ENCODE measurements at places on chromosomes 11 and 22.

- no peak for DNase-seq
Measured at GRCh38 chr11:3022982-3023381, 30.9 kb upstream of the NAP1L4 start.

GRCh38 chr11:15327786-15328231 lies 213.1 kb downstream of the INSC start:
- DNase-seq, result no peak

DNA sequence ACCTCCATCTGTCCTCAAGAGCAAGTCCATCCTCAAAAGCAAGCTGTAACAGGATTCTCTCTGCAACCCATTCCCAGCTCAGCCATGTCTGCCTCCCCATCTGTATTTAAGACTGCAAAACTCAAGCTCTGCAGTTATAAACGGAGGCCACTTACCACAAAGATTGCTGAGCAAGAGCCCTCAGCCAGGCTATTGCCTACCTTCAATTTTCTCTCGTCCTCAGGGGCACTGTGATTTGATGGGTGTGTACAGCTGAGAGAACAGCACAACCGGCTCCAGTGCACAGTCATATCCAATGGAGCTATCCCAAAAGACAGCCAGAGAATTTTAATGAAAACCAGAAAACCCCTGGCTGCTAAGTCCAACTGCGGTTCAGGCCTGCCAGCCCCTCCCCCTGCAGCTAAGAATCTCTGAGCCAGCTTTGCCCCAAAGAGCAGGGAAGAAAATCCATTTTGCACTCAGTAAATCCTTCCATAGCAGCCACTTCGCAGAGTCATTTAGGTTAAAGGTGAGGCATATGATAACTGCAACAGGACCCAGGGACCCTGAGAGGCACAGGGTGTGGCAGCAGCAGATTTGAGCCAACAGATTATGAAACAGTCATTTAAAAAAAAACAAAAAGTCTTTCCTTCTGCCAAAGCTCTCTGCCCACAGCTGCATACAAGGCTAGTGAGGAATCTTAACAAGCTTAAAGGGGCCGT lies 37.6 kb downstream of the RAB30 start:
- DNase-seq, result peak; percentile 24

- no peak for DNase-seq
Measured at GRCh38 chr22:27764722-27765236, 36.8 kb downstream of the MN1 start.

GRCh38 chr11:65915821-65916251 lies 3.0 kb downstream of the C11orf68 start:
- DNase-seq, result no peak

- DNase-seq, result no peak
Measured at GRCh38 chr11:75201771-75202170, 38.8 kb upstream of the TPBGL start.

DNA sequence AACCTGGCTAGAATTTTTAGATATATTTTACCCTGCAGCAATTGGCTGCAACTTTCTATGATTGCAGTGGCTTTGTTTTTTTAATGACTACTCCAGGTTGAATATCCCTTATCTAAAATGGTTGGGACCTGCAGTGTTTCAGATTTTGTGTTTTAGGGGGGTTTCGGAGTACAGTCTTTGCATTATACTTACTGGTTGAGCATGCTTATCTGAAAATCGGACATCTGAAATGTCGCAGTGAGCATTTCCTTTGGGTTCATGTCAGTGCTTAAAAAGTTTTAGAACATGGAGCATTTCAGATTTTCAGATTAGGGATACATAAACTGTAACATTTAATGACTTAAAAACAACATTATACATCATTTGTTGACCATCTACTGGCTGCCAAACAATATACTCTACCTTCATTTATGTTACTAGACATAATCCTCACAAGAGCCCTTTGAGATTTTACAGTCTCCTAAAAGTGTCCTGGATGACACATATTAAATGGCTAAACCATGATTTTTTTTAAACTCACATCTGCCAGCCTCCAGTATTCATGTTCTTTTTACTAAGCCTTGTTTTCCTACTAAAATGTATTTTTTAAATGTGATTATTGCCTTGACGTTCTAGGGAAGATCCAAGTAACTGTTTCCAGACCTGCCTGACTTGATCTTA lies 66.3 kb downstream of the PRMT3 start:
- DNase-seq, result no peak

DNA sequence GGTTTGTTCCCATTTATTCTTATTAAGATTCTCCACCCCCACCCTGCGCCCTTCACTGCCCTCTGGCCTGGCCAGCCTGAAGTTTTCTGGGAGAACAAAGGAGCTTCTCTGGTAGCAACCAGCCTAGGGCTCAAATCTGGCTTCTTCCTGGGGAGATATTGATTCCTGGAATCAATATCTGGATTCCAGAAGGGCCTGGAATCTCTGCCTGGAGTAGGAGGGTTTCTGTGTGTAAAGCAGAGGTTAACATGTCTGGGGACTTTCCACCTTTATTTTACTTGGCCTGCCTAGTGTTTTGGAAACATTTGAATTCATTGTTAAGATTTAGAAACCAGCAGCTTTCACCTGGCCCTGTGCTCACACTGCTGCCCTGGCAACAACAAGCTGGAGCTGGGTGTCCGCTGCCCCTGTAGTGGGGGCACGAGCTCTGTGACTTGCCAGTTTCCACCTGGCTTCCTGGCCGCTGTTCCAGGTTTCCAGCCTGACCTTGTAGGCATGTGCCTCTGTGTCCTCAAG lies 5.5 kb downstream of the C11orf91 start:
- DNase-seq, result no peak

DNA sequence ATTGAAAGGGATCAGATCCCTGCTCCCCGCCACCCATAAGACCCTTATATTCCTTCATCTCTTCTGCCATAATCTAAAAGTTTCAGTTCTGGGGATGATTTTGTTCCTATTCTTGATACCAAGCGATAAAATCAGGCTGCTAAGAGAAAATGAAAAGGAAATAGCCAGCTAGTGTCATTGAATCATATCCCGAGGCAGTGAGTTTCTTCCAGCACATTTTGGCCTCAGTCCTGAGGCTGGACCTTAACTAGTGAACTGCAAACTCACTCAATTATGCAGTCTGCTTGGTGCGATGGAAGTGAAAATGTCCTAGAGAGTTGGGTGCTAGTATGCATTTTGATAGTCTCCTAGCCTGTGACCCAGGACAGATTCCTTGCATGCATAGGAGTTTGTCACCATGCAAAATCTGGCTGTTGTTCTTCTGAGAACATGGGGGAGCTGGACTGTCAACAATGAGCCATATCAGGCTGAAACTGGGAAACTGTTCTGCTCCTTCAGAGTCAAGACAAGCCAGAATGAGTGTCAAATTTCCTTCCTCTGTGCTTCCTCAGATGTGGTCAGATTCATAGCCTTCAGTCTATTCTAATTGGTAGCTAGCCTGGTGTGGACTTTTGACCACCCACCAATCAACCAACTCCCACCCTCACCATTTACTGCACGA lies 102.9 kb downstream of the CCDC81 start:
- no peak for DNase-seq

DNA sequence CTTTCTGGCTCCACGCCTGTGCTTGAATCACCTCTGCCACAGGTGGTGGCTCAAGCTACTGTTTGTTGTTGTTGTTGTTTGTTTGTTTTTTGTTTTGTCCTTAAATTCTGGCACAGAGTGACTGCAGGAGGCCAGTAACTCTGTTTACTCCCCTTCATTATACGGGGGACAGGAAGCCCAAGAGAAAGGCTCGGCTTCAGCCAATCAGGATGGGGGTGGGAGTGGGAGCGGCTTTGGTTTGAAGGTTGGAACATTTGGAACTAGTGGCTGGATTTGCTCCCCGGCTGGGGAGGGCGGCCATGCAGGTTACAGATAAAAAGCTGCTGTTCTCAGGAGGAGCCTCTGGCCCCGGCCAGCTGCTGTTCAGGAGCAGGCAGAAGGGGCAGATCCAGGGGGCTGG lies 19.7 kb upstream of the CABP2 start:
- no peak for DNase-seq

DNA sequence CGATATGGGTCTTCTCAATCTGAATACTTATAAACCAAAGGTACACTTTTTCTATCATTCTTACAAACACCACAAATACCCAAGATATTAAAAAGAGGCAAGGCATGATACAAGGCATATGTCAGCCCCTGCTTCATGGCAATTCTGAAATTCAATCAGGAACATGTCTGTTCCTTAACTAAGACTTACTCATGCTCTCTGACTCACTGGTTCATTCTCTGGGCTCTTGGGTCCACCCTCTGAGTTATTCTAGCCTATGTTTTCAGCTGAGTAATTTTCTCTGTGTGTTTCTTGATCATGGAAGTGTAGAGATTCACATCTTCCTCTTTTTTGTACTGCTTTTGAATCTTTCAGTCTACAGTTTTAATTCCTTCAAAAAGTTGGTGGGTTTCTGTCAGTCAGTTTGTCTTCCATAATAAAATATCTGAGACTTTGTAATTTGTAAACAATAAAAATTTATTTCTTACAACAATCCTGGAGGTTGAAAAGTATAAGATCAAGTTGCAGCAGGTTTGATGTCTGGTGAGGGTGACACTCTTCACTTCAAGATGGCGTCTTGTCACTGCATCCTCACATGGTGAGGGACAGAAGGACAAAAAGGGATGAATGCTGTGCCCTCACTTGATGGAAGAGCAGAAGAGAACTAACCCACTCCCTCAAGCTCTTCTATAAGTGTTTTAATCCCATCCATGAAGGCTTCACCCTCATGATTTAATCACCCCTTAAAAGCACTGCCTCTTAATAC lies 211.7 kb downstream of the FAM76B start:
- DNase-seq, result no peak

- no peak for DNase-seq
Measured at GRCh38 chr11:118290923-118291322, 13.6 kb upstream of the CD3E start.

- no peak for DNase-seq
Measured at GRCh38 chr11:3074912-3075589, 17.8 kb upstream of the CARS1 start.

DNA sequence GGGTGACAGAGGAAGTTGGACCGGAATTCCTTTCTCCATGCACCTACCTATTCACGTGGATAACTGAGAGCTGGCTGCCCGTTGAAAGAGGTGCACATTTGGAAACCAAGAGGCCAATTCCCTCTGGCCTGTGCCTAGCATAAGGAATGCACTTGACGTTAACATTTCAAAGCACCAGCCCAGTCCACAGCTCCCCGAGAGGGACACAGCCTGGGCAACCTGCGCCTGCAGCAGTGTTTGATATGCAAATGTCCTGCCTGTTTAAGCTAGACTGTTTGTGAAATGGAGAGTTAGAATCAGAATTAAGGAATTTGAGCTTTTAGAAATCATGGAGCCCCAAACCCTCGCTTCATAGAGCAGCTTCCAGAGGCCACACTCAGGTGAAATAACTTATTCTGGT lies 126.1 kb downstream of the DSCAML1 start:
- no peak for DNase-seq

- no peak for DNase-seq
Measured at GRCh38 chr11:34970033-34970432, 53.6 kb downstream of the PDHX start.

DNA sequence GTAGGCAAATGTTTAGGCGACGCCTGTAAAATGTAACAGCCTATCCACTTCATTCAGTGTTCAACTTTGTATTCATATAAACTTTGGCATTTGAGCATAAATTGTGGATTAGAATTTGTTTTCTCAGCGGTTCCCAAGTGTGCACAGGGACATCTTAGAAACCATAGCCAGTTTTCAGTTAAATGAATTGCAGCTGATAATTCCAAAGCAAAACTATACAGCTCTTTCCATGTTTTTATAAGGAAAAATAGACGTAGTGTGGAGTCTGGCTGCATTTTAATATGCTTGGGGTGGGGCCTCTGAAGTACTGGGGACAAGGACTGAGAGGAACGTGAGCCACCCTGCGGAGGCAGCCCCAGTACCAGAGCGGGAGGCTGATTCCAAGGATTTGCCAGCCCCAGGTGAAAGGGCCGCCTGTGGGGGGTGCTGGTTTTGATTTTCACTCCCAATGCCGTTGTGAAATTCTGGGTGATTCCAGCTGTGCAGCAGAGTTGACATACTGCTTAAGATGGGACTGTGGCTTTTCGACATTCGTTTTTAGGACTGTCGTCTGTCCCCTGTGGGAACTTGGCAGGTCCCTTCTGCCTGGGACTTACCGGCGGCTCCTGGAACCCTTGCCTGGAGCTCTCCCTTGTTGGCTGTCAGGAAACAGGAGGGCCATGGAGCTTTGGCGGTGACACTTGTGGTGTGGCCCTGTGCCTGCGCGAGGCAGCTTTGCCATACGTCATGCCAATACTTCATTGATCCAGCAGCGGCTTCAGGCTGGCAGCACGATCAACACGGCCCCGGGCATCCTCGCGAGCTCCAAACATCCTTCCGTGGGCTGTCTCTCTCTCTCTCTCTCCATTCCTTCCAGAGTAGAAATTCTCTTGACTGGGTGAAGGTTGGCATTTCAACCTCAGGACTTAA lies 370.9 kb downstream of the TBC1D22A start:
- no peak for DNase-seq

DNA sequence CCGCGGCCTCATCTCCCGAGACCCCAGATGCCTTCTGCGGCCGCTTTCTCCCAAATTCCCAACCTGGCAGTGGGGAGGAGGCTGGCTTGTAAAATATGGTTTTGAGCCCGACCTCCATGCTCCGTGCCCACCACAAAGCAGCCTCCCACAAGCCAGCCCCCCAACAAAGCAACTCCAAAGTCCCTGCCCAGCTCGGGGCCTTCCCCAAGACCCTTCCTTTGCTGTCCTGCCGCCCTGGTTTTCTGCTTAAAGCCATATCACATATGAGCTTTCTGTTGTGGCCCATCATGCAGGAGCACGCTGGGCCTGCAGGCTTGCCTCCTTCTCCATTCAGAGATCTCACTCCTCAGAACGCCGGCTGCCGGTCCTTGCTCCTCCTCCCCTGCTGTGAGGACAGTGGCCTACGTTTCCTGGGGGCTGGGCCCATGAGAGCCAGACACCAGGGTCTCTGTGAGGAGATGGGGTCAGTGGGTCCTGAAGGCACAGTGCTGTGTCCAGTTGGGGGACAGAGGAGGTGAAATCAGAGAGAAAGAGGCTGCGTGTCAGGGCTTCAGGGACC lies 680.0 kb downstream of the BRD1 start:
- no peak for DNase-seq

- no peak for DNase-seq
Measured at GRCh38 chr11:118415739-118416068, 14.3 kb downstream of the ATP5MG start.

GRCh38 chr11:47348859-47349258 lies 3.6 kb downstream of the MYBPC3 start:
- DNase-seq, result no peak

DNA sequence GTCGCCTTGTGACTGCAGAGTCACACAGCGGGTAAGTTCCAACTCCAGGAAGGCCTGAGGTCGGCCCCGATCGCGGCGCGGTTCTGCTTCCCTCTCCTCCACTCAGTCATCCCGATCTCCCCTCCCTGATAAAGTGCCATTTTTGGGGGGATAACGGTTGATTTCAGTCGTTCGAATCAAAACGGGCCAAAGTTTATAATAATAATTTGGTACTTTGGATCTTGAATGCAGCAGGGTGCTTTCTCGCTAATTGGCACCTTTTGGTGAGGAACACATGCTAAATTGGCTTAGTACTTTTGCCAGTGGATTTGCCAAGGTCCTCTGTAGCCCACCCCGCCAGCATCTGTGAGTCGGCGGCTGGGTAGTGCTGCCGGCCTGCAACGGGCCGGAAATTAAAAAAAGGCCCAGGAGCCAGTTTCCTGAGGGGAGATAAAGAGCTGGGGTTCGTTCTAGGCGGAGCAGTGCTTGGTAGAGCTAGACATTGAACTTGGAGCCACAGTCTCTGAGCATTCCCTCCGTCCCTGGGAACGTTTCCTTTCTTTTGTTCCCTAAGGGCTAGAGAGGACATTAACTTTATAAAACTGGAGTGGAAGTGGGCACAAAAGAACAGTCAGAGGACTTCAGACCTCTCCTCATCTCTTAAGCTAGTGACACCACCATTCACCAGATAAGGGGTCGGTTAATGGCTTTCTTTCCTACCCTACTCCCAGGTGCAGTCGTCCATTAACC lies 997 bp downstream of the UBE2L3 start:
- DNase-seq, result no peak

Measured in substantia nigra (tissue), 51 donors.